ENCODE measurements at places on chromosomes 7 and 10.

GRCh38 chr10:132893090-132893489, 49.3 kb downstream of the CFAP46 start:
- no peak for DNase-seq

DNA sequence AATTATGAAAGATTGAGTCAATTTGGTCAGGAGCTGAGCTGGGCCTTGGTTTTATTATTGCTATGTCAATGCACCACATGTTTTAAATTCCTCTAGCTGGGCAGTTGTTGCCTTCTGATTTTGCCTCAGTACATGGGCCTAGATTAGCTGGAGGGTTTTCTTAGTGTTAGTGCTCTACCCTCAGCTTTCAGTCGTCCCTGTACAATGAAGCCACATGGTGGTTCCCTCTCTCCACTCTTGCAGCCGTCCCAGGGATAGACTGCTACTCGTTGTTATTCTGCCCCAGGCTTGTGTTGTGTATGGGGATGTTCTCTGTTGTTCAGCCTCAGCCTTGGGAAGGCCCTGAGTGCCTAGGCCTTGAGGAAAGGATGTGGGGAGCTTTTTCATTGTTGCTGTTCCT, 37.0 kb downstream of the NHLRC2 start:
- DNase-seq, result no peak

DNA sequence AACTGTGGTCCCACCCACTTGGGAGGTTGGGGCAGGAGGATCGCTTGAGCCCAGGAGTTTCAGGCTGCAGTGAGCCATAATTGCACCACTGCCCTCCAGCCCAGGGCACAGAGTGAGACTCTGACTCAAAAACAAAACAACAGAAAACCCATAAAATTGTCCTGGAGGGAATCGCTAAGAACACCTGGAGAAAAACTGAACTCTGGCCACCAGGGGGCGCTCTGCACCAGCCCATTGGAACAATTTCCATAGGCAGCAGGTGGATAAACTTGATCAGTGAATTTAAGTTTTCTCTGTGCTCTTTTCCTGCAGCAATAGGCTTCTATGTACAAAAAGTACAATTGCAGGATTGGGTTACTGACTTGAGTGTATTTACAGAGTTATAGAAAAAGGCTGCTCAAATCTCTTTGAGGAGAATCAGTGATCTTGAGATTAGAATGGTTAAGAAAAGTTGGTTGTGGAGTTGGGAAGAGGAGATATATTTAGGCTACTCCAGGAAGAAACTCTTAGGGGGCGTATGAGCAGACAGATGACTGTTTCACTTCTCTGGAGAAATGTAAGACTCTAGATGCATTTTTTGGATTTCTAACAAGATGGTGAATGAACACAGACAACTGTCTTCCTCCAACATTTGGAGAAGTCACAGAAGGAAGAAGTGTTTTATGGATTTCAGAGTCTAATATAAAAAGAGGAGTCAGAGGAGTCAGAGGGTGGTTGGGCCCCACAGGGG, 274.9 kb upstream of the GALNT17 start:
- DNase-seq, result peak; percentile 20

DNA sequence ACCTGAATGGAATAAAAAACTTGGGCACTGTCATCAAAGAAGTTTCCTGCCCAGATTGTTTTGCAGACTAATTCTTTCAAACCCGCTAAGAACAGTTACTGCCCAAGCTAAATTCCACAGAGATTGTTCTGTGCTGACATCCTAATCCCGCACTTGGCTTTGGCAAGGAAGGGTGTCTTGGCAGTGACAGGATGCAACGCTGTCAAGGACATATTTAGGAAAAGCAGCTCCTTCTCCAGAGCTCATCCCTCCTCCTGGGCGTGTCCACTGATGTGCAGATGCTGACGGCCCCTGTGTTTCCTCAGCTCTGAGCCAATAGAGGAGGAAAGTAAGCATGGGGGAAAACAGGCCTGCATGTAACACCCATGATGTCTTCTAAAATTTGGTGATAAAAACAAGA, 74.2 kb downstream of the EEPD1 start:
- no peak for DNase-seq

DNA sequence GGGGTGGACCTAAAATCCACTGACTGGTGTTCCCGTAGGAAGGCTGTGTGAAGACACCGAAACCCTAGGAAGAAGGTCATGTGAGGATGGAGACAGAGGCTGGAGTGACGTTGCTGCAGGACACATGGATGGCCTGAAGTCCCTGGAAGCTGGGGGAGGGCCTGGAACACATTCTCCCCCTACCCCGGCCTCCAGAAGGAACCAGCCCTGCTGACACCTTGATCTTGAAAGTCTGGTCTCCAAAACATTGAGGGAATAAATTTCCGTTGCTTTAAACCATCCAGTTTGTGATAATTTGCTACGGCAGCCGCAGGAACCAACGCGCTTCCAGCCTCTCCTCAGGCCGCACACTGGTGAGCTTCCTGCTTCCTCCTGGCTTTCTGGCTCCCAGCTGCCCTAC, 288.2 kb downstream of the GLRX3 start:
- no peak for DNase-seq

- DNase-seq, result no peak
Observed at GRCh38 chr7:74053589-74054186, 25.7 kb downstream of the ELN start.

GRCh38 chr7:55050281-55050680, 31.5 kb downstream of the EGFR start:
- DNase-seq, result no peak

- no peak for DNase-seq
Observed at GRCh38 chr10:93313798-93314197, 168.3 kb downstream of the MYOF start.

Measured in stimulated activated CD8-positive, alpha-beta memory T cell treated with anti-CD3 and anti-CD28 coated beads, Interleukin-15, amount 100 ng/mL, for 48 hours (primary cell).